ENCODE measurements at places on chromosomes 13 and 19.
A peak's percentile ranks its signal among the peaks of the same experiment; 100 is the strongest.

DNA sequence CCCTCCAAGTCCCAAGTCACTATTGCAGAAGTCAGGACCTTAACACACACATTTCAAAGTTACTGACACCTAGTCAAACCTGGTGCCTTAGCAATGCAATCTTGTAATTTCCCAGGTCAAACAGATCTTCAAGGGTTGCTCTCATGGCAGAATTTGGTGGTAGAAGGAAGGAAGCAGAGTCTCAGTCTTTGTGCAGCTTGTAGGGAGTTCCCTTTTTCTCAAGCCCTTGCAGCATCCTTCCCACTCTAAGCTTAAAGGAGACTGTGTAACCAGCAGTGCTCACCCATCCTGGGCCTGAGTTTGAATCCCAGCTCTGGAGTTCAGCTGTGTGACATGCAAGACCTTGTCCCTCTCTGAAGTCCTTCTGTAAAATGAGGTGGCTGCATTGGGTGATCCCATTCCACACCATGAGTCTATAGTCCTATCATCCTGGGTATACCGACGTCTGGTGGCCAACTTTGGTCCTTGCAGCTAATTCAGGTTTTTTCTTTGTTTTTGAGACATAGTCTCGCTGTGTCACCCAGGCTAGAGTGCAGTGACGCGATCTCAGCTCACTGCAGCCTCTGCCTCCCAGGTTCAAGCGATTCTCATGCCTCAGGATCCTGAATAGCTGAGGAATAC, 9.8 kb downstream of the SIGLEC10 start:
- DNase-seq: peak; percentile 54

DNA sequence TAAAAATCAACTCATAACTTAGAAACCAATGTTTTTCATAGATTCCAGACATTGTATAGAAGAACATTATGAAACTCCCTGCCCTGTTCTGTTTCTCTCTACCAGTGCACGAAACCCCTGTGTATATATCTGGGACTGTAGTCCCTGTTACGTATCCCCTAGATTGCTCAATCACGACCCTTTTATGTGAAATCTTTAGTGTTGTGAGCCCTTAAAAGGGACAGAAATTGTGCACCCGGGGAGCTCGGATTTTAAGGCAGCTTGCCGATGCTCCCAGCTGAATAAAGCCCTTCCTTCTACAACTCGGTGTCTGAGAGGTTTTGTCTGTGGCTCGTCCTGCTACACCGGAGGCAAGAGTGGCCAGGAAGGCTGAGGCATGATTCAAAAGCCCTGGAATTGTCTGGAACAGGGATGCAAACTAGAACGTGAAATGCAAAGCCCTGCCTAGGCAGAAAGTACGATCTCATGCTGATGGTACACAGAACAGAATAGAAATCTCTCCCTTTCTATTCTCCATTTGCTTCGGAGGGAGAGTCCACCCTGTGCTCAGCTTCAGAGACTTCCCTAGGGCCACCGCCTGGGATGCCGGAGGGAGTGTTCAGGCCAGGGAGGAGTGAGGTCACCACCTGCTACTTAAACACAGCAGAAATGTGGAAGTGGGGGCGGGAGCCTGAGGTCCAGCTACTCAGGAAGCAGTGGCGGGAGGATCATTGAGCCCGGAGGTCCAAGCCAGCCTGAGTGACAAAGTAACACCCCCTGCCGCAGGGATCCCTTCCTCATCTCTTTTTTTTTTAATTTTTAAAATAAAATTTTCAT, 758 bp upstream of the ZNF888 start:
- no peak for DNase-seq

GRCh38 chr13:48770372-48770771, 116.6 kb downstream of the CYSLTR2 start:
- DNase-seq: no peak

DNA sequence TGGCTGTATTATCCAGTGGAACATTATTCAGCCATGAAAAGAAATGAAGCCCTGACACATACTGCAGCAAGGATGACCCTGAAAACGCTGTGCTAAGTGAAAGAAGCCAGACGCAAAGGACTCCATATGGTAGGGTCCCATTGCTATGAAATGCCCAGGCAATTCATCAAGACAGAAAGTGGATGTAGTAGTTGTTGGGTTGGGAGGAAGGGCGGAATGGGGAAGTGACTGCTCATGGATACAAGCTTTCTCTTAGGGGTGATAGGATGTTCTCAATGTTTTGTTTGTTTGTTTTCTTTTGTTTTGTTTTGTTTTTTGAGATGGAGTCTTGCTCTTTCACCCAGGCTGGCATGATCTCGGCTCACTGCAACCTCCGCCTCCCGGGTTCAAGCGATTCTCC, 11.1 kb upstream of the CEACAM16 start:
- no peak for DNase-seq

- DNase-seq: no peak
Observed at GRCh38 chr13:38879278-38879677, 111.4 kb downstream of the STOML3 start.

DNA sequence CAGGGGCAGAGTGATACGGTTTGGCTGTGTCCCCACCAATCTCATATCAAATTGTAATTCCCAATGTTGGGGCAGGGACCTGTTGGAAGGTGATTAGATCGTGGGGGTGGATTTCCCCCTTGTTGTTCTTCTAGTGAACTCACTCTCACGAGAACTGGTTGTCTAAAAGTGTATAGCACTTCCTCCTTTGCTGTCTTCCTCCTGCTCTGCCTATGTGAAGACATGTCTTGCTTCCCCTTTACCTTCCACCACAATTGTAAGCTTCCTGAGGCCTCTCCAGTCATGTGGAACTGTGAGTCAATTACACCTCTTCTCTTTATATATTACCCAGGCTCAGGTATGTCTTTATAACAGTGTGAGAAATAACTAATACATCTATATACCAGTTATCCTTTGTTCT, 706.4 kb upstream of the KLHL1 start:
- no peak for DNase-seq
